ENCODE measurements at places on chromosomes 16 and 17. TPM values are rescaled to one million over a fixed set of nuclear protein-coding genes. Genes with fewer than 3 reads are reported as not detected.
A peak's percentile ranks its signal among the peaks of the same experiment; 100 is the strongest.

GRCh38 chr16:84735849-84736586 lies 36.2 kb downstream of the USP10 start:
- peak; percentile 79 for DNase-seq

DNA sequence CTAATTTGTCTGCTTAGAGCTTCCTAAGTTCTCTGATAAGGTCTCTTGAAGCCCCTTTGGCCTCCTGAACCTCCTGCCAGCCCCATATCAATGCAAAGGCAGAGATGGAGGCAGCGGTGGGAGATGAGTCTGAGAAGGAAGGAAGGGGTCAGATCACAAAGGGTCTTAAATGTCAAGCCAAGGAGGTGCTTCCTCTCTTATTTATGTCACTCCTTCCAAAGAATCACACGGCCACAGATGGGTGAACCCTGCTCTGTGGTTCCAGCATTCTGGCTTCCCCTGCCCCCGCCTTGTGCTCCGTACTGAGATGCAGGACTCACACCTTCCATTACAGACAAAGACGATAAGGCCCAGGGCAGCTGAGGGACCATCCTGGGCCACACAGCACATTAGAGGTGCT lies 96.3 kb downstream of the GSG1L start:
- no peak for DNase-seq

DNA sequence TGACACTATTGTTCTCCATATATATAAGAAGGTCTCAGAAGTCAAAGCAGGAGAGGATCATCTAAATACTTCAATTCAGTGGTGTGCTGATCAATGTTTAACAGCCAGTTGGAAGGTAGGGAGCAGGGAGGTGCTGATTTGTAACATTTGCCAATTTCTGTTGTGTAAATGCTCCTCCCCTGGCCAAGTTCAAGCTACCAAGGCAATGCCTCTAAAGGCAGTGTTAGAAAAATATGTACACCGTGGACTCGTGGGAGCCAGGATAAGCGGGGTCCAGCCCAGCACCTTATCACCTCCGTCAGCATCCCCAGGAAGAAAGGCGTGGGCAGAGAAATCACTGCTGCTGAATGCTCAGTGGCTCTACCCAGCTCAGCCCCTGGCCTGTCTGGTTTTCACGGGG lies 75.3 kb upstream of the COX10 start:
- DNase-seq, result no peak

GRCh38 chr16:54657058-54657708 lies 273.5 kb upstream of the IRX5 start:
- no peak for DNase-seq

- peak; percentile 89 for DNase-seq
These were observed at the start of gene HSD11B2 for GRCh38 chr16:67430977-67431774. HSD11B2 (plus strand) TSS chr16:67431121; CDS start chr16:67431249, 128 bp downstream.

DNA sequence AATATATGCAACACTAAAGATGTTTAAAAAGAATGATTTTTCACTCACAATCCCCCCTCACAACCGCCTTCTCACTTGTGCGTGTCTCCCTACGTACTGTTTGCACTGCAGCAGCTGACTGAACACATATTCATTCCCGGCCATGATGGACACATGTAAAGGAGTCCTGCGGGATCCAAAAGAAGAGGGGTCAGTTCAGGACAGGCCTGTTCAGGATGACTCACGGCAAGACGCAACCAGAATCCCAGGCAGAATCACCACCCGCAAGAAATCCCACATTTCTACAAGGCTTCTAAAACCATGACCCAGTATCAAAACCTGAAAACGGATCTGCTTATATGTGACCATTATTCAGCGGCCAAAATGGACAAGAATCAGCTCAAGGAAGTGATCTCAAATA lies 52.3 kb downstream of the CYB5D2 start:
- no peak for DNase-seq

DNA sequence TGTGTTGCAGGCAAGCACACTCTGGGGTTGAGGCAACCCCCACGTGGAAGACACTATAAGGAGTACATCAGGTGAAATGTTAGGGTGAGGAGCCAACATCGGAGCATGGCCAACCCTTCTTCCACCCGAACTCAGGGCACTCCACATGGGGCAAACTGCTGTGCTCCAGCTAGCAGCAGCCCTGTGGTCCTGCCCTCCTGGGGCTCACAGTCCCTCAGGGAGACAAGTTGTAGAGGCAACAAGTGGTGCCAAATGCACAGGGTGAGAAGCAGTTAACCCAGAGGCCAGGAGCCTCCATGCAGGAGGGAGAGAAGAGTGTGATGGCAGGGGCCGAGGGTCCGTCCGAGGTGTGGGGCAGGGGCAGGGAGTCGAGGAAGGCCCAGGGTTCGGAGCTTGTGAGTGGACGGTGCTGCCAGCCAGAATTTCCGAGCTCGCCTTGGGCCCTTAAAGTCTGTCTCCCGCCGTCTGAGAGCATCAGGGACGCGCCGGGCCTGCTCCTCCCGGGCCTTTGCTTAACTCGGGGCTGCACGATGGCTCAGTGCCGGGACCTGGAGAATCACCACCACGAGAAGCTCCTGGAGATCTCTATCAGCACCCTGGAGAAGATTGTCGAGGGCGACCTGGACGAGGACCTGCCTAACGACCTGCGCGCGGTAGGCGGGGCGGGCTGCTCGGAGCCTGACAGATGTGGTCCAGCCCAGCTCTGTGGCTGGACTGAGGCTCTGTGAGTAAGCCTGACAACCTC lies 32.3 kb downstream of the ATPAF2 start:
- DNase-seq, result no peak

- no peak for DNase-seq
These were observed 5.4 kb downstream of the MAP3K14 start for GRCh38 chr17:45311401-45311759.

GRCh38 chr17:74368341-74369081 lies 1.2 kb downstream of the GPR142 start:
- DNase-seq, result peak; percentile 79

GRCh38 chr17:44324571-44325275 lies at the start of gene SLC25A39:
SLC25A39 (minus strand) TSS chr17:44324823; CDS start chr17:44323562, 1,261 bp downstream.
- peak; percentile 96 for DNase-seq

DNA sequence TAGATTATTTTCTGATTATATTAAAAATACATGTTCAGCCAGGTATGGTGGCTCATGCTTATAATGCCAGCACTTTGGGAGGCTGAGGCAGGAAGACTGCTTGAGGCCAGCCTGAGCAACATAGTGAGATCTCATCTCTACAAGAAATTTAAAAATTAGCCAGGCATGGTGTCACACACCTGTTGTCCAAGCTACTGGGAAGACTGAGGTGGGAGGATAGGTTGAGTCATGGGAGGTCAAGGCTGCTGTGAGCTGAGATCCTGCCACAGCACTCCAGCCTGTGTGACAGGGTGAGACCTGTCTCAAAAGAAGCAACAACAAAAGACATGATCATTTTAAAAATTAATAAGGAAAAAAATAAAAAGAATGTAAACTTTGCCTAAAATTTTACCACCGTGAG lies 40.7 kb downstream of the PRAC1 start:
- no peak for DNase-seq

DNA sequence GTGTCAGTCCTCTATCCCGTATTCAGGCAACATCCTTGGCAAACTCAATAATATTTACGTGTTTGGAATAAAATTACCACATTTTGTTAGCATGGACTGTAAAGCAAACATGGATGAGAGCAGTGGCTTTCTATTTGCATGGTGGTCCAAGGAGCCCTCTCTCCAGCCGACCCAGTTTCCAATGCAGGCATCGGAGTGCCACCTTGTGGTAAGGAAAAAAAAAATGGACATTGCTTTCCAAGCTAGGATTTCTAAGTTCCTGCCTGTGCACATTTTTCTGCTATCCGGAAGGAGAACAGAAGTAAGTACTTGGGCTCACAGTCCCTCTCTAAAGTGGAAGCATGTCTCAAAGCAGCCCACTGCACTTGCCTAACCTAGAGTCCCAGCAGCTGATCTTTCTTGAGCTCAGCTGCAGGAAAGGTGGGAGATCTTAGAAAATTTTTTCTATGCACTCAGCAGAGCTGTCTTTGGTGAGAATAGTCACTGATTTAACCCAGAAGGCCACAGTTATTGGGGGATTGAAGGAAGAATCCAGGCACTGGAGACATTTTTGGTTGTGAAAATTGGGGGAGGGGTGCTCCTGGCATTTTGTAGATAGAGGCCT lies 46.0 kb upstream of the ERCC4 start:
- DNase-seq, result no peak

- no peak for DNase-seq
These were observed 20.0 kb upstream of the LRRC75A start for GRCh38 chr17:16512011-16512410.

GRCh38 chr16:84687715-84688114 lies 12.1 kb upstream of the USP10 start:
- DNase-seq, result no peak

- DNase-seq, result no peak
These were observed 471.2 kb upstream of the HSBP1 start for GRCh38 chr16:83336603-83337002.

DNA sequence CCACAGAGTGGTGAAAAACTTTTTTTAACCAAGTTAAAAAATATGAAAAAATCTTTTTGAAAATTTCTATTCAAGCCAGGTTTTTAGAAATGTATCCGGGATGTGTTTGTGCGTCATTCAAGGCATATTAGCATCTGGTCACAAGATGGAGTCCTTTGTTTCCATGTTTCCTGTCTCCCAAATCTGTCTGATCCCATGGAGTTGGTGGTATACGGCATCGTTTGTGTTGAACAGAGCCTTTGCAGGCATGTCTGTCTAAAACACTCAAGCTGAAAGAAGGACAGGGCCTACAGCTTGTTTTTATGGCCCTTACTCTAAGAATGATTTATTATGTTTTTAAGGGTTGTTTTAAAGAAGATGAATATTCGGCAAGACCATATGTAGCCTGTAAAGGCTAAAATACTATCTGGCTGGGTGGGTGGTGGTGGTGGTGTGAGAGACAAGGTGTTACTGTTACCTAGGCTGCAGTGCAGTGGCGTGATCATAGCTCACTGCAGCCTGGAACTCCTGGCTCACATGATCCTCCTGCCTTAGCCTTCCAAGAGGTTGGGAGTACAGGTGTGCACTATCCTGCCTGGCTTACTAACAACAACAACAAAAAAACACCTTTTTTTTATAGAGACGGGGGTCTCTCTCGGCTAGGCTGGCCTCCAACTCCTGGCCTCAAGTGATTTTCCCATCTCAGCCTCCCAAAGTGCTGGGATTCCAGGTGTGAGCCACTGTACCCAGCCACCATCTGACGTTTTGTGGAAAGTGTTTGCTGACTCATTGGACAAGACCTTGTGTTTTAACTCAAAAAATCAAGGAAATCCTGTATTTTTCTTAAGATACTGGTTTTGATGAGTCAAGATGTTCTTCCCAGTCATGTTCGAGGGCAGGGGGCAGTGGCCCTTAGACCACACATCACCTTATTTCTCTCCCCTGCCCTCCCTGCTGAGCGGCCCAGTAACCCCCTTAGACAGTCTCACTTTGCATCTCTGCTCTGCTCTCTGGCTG lies 52.2 kb downstream of the NDE1 start:
- DNase-seq, result no peak

- no peak for DNase-seq
These were observed 5.2 kb downstream of the SLC12A4 start for GRCh38 chr16:67963292-67963661.

- no peak for DNase-seq
These were observed 26.8 kb upstream of the ENDOV start for GRCh38 chr17:80388175-80388574.

DNA sequence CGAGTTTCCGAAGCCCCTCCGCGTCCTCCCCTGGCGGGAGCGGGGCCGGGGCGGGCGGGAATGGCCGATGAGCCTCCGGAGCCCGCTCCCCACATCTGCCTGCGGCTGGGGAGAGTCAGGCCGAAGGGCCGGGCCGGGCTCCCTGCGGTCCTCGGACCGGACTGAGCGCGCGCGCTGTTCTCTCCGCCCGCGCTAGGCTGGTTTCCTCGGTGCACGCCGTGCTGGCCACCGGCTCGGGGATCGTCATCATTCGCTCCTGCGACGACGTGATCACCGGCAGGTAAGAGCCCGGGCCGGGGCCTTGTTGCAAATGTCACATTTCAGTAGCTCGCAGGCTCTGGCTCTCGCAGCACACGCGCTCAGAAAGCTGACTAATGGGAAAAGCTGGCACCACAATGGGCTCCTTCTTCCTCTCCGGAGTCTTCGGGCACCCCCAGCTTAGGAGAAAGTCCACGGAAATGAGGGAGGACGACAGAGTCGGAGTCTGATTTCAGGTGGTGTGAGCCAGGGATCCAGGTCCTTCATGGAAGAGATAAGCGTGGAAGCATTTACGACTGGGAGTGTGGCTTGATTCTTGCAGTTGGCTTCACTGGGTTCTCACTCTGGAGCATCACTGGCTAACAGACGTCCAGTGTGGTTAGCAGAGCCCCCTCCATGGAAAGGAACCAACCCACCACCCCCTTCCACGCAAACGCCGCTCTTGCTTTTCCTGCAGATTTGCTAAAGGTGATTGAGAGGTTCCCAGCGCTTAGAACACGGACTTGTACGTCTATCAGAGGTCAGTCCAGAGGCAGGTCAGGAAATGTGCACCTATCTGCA lies 715 bp downstream of the TLCD3A start:
- peak; percentile 49 for DNase-seq

- no peak for DNase-seq
These were observed 1.0 kb downstream of the MCRIP1 start for GRCh38 chr17:81831957-81832607.

- no peak for DNase-seq
These were observed 43.1 kb upstream of the HS3ST2 start for GRCh38 chr16:22770866-22771265.

DNA sequence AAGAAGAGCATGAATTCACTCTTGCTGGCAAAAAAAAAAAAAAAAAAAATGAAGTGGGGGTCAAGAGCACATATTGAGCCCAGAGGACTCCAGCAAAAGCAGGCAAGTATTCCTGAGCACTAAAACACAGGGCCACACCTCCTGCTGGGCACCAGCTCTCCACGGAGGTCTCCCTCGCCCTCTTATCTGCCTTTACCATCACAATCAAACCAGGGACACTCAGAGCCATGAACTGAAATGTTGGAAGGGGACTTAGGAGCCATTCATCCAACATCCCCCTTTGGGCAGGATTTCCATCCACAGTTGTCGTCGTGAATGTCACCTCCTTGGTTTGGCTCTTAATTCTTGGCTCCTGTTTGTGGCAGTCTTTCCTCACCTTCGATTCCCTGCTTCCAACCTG lies 89.8 kb upstream of the GNAO1 start:
- DNase-seq, result no peak

- DNase-seq, result peak; percentile 37
These were observed 19.9 kb downstream of the ARL4D start for GRCh38 chr17:43418441-43419374.

- DNase-seq, result no peak
These were observed 131.5 kb downstream of the OR1D5 start for GRCh38 chr17:2931876-2932275.

GRCh38 chr17:73434154-73434553 lies 122.4 kb upstream of the CDC42EP4 start:
- no peak for DNase-seq

The TBC1D26 gene
- total RNA-seq, result not detected

The RBBP6 gene
- total RNA-seq, result 67.5 TPM

The CLEC18A gene
- 4.2 TPM for total RNA-seq

The MCRIP1 gene
- 44.0 TPM for total RNA-seq

The EFNB3 gene
- 0.41 TPM for total RNA-seq

The SCN4A gene
- total RNA-seq, result 0.14 TPM

The EVI2A gene
- total RNA-seq, result 3.7 TPM

The CACNG1 gene
- total RNA-seq, result not detected

The MRM1 gene
- 20.9 TPM for total RNA-seq

The CD7 gene
- total RNA-seq, result 6.1 TPM
